ENCODE measurements at places on chromosomes 4 and X. TPM values are rescaled to one million over a fixed set of nuclear protein-coding genes. Genes with fewer than 3 reads are reported as not detected.

The TAF7L gene
- not detected for total RNA-seq

The SMIM10 gene
- total RNA-seq, result 4.5 TPM

The USP9X gene
- 47.1 TPM for total RNA-seq

The PLAC8 gene
- 3.4 TPM for total RNA-seq

The MGARP gene
- total RNA-seq, result 48.2 TPM

The MAGEA11 gene
- total RNA-seq, result not detected

The SLC16A2 gene
- 13.0 TPM for total RNA-seq

The MUC7 gene
- total RNA-seq, result not detected

The PAGE5 gene
- not detected for total RNA-seq

The TRIM61 gene
- total RNA-seq, result 2.7 TPM

The UGT2A1 gene
- total RNA-seq, result 0.16 TPM

The RPA4 gene
- total RNA-seq, result not detected

The SLIT2 gene
- 24.1 TPM for total RNA-seq
